SHP77 (cell line): ENCODE measurements at places on chromosomes 3 and 15.

DNA sequence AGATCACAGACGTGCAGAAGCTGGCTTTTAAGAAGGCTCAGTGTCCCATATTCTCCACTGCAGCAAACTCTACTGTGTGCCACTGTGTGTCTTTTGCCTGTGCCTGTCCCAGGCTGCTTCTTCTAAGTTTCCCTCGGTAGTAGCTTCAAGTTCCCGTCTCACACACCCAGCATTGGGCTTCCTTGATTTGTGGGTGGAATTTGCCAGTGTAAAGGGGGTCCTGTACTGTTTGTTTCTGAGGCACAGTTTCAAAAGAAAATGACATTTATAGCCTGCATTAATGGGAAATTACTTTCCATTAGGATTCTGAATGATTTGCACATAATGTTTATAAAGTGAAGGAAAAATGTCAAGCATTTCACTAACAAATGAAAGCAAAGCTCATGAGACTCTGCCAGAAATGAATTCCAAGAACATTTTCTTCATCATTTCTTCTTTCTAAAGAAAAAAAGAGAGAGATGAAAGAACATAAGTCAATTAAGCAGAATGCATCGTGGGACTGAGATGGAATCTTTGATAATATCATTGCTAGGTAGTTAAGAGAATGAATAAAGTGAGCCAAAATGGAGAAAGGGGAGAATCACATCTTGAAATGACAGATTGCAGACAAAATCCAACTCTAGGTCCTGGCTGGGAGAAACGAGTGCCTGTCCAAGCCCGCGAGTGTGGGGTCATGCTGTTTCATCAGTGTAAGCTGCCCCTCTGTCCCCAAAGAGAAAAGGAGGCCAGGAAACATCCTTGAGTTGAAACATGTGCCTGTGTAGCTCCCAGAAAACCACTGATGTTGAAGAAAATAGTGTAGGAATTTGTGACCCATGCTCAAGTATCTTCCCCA lies 48.6 kb upstream of the ADAMTSL3 start:
- no peak for DNase-seq

DNA sequence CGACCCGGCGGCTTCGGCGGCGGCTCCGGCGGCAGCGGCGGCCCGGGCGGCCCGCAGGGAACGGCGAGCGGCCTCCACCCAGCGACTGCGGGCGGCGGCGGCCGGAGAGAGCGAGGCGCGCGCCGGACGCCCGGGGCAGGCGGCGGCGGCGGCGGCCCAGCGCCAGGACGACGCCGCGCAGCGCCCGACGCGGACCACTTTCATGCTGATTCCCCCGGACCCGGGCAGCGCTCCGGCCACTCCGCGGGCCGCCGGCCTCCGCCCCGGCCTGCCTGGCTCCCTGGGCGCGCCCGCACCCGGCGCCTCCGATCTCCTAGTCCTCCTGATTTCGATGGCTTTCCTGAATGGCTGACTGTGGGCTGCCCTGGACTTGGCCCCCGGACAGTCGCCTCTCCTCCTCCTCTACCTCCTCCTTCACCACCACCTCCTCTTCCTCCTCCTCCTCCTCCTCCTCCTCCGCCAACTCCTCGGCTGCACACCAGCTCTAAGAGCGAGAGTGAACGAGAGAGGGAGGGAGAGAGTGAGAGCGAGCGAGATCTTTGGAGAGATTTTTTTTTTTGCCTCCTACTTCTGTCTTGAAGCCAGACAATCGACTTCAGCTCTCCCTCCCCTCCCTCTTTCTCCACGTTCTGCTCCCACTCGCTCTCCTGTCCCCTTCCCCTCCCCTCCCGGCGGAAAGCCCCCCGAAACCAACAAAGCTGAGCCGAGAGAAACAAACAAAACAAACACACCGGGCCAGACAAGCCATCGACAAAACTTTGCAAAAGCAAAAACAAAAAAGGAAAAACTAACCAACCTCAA lies 844 bp downstream of the NR2F2 start:
- no peak for DNase-seq

GRCh38 chr3:58620421-58620820 lies 43.2 kb upstream of the FAM107A start:
- DNase-seq, result no peak

- DNase-seq, result no peak
These were observed 20.1 kb downstream of the SLC15A2 start for GRCh38 chr3:121914081-121914998.

DNA sequence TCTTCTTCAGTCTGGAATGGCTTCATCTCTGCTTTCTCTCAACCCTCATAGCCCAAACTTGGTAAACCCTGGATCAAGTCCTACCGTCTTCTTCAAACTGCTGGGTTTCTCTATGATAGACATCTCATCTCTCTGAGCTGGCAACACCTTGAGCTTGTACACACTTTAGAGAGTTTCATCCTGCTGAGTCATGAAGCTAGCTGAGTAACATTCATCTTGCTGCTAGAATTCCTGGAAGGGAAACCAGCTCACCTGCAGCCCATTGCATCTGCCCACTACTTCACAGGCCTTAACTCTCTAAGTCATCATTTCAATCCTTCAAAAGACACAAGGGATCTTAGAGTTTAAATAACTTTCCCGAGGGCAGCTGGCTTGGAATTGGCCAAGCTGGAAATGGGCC lies 175.5 kb upstream of the RORA start:
- DNase-seq, result no peak

- no peak for DNase-seq
These were observed 55.0 kb downstream of the BSN start for GRCh38 chr3:49609314-49609713.

- DNase-seq, result no peak
These were observed 607 bp downstream of the LCTL start for GRCh38 chr15:66565141-66565641.

DNA sequence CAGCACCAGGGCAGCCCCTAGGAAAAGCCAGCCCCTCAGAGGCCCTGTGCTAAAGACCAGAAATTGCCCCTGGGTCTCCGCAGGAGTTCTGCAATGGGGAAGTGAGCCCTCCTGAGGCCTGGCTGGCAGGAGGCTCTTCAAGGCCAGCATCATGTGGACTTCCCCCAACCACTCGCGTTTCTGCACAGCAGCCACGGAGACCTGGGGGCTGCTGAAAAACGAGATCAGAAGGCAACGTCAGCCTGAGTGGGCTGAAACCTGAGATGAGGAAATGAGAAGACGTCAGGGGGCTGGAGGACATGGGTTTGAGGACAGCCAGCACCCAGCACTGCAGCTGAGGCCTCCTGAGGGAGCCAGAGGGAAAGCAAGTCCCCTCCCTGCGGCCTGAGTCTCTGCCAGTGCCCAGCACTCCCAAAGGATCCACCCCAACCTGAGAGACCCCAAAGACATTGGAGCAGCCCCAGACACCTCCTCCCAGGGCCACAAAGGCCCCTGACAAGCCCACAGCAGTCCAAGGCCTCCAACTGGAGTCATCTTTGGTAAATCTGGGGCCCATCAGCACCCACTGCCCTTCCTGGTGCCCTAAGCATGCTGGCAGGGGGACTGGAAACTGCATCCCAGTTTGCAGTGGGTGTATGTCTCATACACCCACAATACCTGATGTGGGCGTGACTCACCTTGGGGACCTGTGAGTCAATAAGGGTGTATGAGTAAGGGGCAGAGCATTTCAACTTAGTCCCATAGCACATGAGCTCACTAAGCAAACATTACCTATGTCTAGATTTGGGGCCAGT lies 29.2 kb upstream of the CYP11A1 start:
- DNase-seq, result no peak

DNA sequence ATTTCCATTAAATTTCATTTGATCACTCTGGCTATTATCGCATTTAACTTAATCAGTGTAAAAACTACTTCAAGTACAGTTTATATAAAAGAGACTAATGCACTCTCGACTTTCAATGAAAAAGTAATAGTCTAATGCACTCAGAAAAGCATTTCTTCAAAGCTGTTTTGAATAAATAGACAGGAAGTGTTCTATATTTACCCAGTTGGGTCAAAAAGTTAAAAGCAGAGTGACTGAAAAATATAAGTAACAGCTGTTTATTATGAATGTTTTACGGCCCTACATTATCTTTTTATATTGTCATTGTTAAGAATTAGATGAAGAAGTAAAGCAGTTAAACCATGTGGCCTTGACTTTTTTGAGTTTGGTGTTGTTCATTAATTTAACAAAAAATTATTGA lies 391.8 kb downstream of the ZPLD1 start:
- DNase-seq, result no peak

- DNase-seq, result no peak
These were observed 3.1 kb upstream of the FOXB1 start for GRCh38 chr15:60000824-60001609.

GRCh38 chr3:45143673-45144671 lies 2.2 kb downstream of the CDCP1 start:
- DNase-seq, result no peak

DNA sequence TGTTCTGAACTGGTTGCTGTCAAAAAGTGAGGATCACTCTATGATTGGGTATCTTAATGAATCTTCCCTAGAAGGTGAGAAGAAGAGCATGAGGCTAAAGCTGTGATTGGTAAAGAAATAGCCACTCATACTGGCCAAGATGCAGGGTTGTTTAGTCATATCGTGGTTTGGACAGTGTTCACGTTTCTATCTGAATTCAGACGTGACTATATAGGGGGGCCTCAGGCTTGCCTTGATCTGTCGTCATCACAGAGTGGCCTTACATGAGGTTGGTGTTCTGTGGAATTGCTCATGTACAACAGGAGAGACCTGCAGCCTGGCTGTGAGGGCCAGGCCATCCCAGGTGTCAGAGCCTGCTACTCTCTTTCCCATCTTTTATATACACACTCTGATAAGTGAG lies 12.4 kb downstream of the RTP2 start:
- DNase-seq, result no peak

DNA sequence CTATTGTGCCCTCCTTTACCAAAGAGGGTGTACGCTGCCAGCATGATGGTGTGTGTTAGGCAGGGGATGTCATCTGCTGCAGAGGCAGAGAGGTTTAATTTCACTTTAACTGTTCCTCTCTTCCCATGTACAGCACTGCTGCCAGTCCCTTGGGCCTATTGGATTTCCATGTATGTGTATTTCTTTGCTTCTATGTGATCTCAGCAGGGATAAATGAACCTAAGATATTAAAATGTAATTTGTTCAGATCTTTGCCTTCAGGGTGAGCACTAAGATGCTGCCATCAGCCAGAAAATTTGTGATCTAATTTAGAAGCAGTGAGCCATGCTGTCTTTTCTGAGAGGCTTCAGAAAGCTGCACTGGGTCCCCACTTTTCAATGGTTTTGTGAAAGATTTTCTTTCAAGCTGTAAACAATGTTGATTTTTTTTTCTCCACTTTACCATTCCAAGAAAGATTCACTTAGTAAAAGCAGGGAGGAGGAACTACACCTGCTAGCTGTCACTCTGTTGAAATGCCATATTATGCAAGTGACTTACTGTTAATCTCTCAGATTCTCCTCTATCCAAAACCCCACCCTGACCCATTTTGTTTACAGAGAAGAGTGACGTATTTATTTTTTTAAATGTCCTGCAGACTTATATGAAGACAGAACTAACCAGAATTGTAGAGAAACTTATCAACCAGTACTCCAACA lies 261.9 kb downstream of the TBL1XR1 start:
- DNase-seq, result no peak

DNA sequence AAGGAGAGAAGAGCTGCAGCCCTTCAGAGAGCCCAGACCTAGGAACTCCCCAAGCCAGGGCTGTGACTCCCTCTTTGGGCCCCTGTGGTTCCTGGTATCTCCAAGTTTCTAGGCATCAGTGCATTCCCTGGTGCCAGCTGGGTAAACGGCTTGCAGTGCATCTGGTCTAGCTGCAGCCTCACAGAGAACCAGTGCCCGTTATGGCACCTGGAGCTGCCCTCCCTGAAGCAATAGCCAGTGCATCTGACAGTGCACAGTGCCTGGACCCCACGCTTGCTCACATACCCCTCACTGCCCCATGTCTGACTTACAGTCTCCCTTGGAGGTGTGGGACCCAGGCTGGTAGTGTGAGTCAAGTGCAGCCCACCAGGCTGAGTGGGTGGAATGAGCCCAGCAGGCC lies 52.1 kb downstream of the LSAMP start:
- no peak for DNase-seq

GRCh38 chr15:89067751-89068150 lies 20.5 kb upstream of the ABHD2 start:
- DNase-seq, result no peak

GRCh38 chr15:50881121-50882048 lies 27.1 kb upstream of the AP4E1 start:
- no peak for DNase-seq

- DNase-seq, result no peak
These were observed 30.7 kb downstream of the MAP2K5 start for GRCh38 chr15:67573194-67573593.

DNA sequence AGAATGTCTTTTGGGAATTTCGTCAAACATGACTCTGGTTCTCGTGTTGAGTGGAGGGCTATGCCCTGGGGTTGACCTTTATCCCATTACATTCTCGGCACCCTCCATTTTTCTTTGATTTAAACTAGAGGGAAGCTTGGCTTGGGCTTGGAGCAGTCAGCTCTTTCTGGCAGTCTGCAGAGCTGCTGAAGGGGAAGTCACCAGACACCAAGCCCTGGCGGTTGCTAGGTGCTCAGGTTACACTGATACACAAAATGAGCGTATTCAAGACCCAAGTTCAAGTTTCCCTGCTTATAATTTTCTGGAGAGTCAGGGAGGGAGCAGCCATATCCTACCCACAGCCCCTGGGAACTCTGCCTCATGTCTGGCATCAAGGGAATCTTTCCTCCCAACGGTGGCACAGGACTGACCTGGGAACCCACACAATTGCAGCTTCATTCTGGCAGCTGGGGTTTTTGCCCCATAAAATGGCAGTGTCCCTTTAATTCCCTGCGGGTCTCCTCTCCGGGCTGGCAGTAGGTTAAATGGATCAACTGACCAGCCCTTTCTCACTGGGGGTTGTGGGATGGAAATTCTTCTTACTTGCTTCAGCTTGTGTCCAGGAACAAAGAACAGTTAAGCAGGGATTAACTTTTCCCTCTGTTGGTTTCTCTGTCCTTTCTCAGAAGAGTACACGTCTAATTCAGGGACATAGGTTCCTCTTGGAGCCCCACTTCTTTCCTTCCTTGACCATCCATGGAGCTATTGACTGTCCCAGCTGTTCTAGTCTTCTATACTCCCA lies 110.0 kb upstream of the DLG1 start:
- no peak for DNase-seq

DNA sequence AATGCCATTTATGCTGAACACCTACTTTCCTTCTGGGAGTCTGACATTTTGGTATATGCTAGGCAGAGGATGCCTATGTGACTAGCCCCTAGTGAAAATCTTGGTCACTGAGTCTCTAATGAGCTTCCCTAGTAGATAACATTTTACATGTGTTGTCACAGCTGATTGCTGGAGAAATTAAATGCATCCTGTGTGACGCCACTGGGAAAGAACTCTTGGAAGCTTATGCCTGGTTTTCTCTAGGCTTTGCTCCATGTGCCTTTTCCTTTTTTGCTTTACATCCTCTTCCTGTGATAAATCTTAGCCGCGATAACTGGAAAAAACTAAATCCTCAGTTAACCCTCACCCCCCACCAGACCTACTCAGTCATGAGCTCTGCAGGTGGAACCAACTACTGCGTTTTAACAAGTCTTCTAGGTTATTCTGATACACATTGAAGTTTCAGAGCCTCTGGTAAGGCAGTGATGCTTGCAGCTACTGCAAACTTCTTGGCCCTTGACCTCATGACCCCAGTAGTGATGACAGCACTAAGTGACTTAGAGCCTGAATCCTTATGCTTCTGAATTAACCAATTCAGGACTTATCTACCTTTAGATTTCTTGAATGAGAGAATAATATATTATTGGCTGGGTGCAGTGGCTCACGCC lies 292.4 kb upstream of the SOX14 start:
- no peak for DNase-seq

- DNase-seq, result no peak
These were observed 255.3 kb downstream of the RORA start for GRCh38 chr15:60973637-60974415.

GRCh38 chr3:46163556-46164041 lies 44.5 kb downstream of the CCR1 start:
- no peak for DNase-seq

- peak; percentile 79 for DNase-seq
These were observed 795 bp upstream of the MYNN start for GRCh38 chr3:169772305-169772896.
